Stimulated activated CD4-positive, alpha-beta T cell treated with anti-CD3 and anti-CD28 coated beads, TNF-alpha, amount 100 ng/mL, for 48 hours (primary cell): ENCODE measurements at places on chromosomes 11 and 22.
A peak's percentile ranks its signal among the peaks of the same experiment; 100 is the strongest.

DNA sequence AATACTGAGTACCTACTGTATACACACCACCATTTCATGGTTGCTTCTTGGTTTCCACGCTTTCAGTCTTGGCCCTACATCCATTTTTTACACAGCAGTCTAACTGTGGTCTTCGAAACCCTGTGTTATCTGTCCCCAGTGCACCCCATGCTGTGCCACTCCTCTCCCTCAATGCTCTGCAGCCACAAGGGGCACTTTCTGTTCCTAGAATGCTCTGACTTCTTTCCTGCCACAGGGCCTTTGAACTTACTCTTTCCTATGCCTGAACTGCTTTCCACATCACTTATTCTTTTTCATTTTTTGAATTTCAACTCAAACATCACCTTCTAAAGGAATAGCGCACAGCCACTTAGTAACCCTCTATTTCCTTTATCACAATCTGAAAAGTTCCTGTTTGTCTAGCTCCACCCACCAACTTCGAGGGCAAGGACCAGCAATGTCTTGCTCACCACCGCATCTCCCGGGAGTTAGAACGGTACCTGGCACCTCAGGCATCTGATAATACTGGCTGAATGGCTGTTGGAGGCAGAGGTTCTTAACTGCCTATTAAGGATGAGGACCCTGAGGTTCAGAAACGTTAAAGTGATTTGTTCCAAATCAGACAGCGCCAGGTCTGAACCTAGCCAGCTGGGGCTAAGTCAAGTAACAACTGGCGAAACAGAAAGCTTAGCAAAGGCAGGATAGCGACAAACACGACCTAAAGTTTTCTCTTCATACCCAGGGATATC is 568 bp downstream of the ALG8 start:
- no peak for DNase-seq

GRCh38 chr11:45104006-45104789 is 42.2 kb upstream of the PRDM11 start:
- no peak for DNase-seq

DNA sequence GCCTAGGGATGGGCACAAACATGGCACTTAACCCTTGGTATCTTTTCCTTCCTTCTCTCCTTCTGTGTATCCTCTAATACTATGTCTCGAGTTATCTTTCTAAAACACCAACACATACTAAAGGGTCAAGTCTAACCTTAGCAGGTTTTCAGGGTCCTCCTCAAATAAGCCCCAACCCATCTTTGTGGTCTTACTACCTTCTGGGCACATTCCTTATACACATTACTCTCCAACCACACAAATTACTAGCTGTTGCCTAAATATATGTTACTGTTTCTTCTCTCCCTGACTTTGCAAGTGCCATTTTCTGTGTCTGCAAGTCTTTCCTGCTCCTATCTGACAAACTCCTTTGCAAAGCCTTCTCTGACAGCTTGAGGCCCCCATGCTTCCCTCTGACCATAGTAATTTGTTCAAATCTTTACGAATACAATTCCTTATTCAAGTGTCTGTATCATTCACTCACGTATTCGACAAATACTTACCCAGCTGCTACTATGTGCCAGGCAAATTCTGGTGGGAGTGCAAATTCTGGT is 15.8 kb upstream of the NUP160 start:
- no peak for DNase-seq

DNA sequence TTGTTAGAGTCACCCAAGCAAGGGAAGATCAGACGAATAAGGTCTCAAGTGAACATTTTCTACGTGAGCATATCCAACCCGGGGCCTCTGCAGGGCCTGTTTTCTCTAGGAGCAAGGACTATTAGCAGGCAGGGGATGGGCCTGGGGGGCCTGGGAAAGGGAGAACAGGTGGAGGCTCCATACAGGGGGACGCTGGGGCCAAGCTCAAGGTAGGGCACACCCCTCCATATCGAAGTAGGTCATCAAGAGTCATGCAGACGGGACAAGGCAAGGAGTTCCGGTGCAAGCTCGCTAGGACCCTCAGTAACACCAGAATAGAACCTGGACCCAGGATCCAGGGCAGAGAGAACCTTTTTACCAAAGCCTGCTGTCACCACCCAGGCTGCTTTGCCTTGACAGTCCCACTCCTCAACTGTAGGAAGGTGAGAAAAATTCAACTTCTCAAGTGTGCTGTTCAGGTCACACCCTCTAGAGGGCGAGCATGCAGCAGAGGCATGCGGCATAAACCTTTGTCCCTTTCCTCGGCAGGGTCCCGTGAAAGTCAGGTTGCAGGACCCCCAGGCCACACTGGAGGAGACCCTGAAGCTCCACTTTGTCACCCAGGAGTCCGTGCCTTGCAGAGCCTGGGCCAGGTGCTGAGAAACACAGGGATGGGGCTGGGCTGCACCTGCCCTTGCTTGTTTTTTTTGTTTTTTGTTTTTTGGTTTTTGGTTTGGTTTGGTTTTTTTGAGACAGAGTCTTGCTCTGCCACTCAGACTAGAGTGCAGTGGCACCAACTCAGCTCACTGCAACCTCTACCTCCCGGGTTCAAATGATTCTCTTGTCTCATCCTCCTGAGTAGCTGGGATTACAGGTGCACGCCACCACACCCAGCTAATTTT is 8.6 kb upstream of the APOBEC3B start:
- no peak for DNase-seq

DNA sequence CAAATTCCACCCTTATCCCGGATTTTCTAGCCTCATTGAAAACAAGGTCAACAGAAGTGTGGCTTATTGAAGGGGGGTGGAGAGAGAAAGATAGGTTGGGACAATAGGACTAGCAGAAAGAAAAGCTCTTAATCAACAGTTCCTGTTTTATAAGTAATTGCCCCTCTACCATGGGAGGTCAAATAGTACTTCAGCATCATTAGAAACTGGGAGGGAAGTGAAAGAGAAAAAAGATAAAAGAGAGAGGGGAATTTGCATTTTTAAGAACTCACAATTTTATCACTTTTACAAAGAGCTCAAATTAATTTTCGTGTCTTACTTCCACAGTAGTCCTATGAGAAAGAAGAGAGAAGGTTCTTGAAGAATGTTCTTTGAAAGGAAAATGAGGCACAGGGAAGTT is 89.2 kb downstream of the AMOTL1 start:
- no peak for DNase-seq

- DNase-seq, result no peak
Observed at GRCh38 chr11:62909107-62909894, 11.9 kb downstream of the CHRM1 start.

GRCh38 chr11:88886796-88887195 is 179.0 kb downstream of the GRM5 start:
- peak; percentile 8 for DNase-seq

DNA sequence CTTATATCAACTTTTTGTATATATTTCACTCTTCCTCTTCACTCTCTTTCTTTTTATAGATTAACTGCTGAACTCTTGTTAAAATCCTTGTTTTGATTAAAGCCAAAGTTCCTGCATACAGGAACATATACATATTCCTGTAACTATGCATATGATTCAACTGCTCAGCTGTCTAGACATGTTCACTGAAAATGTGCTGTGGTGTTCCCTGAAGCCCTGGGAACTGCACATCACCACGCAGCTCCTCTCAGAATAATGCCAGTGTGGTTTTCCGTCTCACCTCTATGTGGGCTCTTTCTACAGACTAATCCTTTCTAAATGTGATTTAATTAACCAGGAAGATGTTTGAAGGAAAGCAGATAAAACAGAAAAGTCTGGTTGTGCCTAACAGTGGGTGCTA is 25.6 kb upstream of the MMP12 start:
- DNase-seq, result no peak

- no peak for DNase-seq
Observed at GRCh38 chr11:128845334-128845780, 21.7 kb downstream of the KCNJ1 start.

GRCh38 chr22:47209040-47209514 is 446.6 kb downstream of the TBC1D22A start:
- DNase-seq, result no peak

DNA sequence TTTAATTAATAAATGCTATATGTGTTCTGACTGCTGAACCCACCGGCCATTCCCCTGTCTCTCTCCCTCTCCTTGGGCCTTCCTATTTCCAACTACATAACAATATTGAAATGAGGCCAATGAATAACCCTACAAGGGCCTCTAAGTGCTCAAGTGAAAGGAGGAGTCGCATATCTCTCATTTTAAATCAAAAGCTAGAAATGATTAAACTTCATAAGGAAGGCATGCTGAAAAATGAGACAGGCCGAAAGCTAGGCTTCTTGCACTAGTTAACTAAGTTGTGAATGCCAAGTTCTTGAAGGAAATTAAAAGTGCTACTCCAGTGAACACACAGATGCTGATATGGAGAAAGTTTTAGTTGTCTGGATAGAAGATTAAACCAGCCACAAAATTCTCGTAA is 109.2 kb downstream of the TSPAN18 start:
- DNase-seq, result no peak
